ENCODE measurements at places on chromosomes 11 and 22.

DNA sequence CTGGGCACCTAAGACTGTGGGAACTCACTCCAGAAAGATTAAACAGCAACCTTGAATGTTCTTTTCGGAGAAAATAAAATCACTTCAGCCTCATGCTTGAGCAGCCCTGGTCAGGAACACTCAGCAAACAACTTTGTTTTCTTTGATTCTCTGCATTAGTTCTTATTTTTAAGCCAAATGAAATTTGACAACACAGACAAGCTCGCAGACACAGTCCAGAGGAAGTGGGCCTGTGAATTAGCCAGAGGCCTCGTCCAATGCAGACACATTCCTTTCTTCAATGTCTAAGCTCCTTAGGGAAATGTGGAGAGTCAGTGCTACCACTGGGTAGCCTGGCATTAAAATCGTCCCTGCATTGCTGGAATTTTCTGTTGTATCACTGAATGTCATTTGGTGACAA, 62.9 kb upstream of the CSNK2A3 start:
- DNase-seq: no peak

DNA sequence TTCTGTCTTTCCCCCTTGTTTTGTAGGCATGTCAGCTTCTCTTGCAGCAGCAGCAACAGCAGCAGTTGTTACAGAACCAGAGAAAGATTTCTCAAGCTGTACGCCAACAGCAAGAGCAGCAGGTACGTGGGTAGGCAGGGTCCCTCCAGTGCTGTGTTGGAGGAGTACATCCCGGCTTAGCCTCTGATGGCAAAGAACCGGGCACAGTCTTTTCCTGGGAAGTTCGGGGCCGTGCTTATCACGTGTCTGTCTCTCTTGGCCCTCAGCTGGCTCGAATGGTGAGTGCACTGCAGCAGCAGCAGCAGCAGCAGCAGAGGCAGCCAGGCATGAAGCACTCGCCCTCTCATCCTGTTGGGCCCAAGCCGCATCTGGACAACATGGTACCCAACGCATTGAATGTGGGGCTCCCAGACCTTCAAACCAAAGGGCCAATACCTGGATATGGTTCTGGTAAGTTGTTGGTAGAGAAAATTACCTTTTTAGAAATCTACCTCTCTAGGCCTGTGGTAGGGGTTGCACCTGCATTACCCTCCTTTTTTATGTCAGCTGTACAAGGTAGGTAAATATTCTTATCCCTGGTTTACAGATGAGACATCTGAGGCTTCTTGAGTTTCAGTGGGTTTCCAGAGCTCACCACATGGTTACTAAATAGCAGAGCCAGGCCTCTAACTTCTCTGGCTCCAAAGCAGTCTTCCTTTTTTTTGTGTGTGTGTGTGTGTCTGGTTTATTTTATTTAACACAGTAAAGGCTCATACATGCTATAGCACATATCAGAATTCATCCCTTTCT, 45.2 kb upstream of the ADSL start:
- peak; percentile 38 for DNase-seq

- DNase-seq: peak; percentile 59
Measured at GRCh38 chr22:30425616-30426387, at the start of gene MTFP1. TSS of gene MTFP1 (plus strand) at chr22:30425768. CDS start at chr22:30425880, 112 bp downstream.

GRCh38 chr11:20112291-20113148, 47.8 kb downstream of the DBX1 start:
- DNase-seq: peak; percentile 24

DNA sequence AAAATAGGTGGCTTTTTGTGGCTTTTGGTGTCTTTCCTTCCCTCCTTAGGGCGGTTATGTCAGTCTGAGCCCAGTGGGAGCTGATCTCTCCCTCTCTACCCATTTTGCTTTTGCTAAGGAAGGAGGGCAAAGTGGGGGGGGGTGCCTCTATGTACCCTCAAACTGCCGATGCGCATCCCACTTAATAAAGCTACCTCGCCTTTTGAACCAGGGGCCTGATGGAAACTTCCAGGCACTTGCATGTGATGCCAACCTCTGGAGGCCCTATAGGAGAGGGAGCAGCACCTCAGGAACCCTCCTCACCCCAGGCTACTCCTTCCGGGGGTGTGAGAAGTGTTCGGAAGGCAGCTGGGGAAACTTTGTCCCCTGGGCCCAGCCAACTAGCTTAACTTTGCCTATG, 97.0 kb upstream of the HSD17B12 start:
- DNase-seq: no peak

DNA sequence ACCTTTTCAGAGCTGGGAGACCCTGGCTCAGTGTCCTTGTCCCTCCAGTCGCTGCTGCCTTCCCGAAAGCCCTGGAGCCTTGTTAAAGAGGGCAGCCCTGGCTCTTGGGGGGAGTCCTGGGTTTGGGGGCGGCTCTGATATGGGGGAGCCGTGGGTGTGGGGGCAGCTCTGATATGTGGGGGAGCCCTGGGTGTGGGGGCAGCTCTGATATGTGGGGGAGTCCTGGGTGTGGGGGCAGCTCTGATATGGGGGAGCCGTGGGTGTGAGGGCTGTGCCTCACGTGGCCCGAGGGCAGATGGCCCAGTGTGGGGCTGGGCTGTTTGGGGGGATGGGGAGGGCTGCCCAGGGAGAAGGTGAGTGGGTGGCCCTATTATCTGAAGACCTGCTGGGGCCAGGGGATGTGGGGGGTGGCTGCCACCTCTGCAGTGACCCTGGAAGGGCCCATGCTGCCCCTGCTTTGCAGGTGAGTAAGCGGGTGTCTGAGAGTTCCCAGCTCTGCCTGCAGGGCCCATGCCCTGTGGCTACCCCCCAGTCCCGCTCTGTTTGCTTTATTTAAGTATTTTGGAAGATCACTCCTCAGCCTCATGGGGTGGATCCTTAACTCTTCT, 30.9 kb upstream of the GRAMD4 start:
- DNase-seq: no peak

DNA sequence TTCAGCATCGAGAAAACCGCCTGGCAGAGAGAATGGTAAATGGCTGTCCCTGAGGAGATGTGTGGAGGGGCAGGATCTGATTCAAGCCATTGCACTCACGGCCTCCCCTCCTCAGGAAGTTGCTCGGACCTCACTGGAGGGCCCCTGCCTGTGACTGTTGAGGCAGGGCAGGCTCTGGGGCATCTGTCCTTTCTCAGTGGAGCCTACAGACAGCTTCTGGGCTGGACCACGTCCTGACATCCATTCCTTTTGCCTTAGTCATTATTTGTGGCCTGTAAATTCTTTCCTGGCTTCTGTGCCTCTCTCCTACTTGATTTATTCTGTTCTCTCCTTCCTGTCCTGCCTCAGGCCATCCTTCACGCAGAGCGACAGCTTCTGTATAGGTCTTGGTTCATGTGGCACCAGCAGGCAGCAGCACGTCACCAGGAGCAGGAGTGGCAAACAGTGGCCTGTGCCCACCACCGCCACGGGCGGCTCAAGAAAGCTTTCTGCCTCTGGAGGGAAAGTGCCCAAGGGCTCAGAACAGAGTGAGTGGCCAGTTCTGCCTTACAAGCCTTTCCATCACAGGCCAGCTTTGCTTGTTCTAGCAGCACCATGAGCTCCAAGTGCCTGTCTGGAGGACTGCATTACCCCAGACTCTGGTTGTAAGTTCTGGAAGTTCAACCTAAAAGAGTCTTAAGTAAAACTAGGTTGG, 59.6 kb downstream of the PISD start:
- DNase-seq: no peak

DNA sequence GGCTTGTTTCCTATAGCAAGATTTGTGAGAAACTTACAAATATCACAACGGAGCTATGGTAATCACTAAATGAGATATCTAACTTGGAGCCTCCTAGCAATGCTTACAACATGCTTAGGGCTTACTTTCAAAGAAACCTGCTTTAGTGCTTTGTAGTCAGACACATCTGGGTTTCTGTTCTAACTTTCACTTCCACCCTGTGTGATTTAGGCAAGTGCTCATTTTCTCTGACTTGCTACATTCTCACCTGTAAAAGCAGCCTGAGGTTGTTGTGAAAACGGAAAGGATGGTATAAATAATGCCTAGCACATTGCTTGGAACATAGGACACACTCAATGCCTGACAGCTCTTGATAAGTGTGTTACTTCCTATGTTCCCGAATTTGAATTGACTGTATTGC, 45.6 kb downstream of the LRRC4C start:
- DNase-seq: no peak

DNA sequence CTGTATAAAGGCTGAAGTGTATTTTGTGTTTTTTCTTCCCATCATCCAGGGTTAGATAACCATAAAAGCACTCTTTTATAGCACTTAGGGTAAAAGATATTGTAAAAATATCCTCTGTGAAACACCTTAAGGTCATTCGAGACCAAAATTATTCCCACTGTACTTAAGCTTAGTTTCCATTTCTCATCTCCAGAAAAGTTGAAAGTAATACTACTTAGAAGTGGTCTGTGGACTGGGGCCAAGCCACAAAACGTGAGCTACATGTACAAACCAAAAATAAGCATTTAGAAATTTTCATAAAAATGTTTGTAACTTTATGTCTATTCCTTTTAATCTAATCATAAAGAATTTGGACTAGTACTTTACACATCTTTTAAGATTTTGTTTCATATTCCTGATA, 142.0 kb upstream of the NTM start:
- no peak for DNase-seq

DNA sequence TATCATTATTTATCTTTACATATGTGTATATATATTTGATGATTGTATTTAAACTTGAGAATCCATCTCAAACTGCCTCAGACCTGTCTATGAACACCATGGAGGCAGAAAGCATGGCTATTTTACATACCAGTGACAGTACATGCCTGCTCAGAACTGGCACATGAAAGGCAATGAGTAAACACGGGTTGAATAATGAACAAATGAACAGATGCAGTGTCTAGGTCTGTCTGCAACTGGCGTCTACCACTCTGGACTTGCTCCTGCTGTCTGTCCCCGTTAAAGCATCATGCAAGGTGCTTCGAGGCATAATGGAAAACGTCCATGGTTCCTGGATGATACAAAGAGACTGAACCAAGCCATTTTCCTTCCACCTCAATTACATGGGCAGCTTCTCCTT, 271.6 kb upstream of the NARS2 start:
- no peak for DNase-seq

- DNase-seq: no peak
Measured at GRCh38 chr11:74325649-74326645, 14.5 kb upstream of the P4HA3 start.

GRCh38 chr11:35844579-35844978, 99.3 kb upstream of the LDLRAD3 start:
- DNase-seq: no peak

DNA sequence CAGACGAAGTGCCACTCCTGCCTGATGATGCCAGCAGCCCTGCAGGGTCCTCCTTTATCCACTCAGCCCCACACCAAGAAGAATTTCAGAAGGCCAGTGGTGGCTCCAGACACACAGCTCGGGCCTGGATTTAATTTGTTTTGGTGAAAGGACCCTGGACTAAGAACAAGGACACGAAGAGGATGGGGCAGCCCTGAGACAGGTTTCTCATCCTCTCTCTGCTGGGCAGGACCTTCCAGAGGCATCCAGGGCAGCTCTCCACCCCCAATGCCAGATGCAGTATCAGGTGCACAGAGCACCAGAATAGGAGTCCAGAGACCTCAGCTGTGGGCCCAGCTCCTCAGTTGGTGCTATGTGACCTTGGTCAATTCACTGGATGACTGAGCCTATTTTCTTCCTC, 72.0 kb downstream of the TRIM29 start:
- no peak for DNase-seq

DNA sequence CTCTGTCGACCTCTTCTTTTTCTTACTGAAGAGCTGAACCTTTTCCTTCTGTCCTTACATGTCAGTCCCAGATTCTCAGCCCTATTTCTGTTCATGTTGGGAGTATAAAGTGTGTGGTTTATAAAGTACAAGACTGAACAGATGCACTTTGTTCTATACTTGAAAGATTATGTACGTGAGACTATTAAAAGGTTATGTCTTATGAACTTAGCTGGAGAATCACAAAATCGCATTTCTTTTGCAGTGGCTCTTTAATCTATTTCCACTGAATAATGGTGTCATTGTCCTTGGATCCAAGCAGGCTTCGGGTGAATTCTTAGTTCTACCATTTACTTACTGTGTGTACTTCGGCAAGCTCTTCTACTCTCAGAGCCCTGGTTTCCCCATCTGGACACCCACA, 558.4 kb downstream of the TMEM135 start:
- no peak for DNase-seq

DNA sequence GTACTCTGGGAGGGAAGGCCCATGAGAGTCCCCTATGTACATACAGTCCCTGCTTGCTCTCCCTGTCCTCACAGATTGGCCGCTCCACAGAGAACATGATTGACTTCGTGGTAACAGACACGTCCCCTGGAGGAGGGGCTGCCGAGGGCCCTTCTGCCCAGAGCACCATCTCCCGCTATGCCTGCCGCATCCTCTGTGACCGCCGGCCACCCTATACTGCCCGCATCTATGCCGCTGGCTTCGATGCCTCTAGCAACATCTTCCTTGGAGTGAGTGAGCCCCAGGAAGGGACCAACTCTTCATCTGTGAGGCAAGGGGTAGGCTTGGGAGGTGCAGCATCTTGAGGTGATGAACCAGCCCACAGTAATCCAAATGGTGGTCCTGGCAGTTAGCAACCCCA, 6.5 kb downstream of the PELI3 start:
- DNase-seq: no peak

DNA sequence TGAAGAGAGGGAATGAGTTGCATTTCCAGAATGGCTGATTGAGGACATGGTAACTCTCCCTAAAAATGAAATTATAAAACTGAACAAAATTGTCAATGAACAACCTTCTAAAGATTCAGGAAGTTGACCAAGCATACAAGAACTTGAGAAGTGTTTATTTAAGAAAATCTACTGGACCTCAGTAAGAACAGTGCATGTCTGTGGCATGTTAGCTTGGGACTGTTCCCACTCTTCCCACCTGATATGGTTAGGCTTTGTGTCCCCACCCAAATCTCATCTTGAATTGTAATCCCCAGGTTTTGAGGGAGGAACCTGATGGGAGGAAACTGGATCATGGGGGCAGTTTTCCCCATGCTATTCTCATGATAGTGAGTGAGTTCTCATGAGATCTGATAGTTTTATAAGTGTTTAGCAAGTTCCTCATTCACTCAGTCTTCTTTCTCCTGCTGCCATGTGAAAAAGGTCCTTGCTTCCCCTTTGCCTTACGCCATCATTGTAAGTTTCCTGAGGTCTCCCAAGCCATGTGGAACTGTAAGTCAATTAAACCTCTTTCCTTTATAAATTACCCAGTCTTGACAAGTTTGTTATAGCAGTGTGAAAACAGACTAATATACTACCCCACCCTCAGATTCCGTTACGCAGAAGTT, 15.4 kb downstream of the MS4A13 start:
- no peak for DNase-seq

GRCh38 chr11:95939091-95939490, 15.2 kb upstream of the MTMR2 start:
- no peak for DNase-seq

Measured in activated CD4-positive, alpha-beta T cell treated with anti-CD3 and anti-CD28 coated beads, Interleukin-2, Interleukin-4, amounts not matched to agents 100 ng/mL and 50 ng/mL, durations not matched to agents 16 hours and 8 hours (primary cell).